ENCODE measurements at places on chromosomes 12 and 14. TPM values are rescaled to one million over a fixed set of nuclear protein-coding genes. Genes with fewer than 3 reads are reported as not detected.

DNA sequence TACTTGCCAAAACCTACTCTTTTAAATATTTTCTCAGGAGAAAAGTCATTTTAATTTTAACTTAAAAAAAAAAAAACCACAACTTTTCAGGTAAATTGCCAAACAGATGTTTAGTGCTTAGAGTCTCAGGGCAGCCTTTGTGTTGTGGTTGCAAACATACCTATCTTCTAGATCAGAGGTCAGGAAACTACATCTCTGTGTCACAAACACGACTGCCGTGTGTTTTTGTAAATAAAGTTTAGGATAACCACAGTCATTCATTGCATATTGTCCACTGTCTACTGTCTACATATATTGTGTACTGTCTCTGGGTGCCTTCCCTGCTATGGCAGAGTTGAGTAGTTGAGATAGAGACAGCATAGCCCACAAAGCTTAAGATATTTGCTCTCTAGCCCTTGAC lies 48.9 kb downstream of the DYRK2 start:
- DNase-seq: no peak
- H3K36me3 ChIP-seq: peaks cover 14% of the 10 kb centered on the region
- H3K4me1 ChIP-seq: peaks cover 37% of the 10 kb centered on the region
- H3K27ac ChIP-seq: no peak overlapping the region
- H3K27me3 ChIP-seq: peaks cover 32% of the 10 kb centered on the region
- no peak overlapping the region for H3K4me3 ChIP-seq

- no peak overlapping the region for H3K27ac ChIP-seq
- peaks cover 9% of the 10 kb centered on the region for H3K4me1 ChIP-seq
- peaks cover 23% of the 10 kb centered on the region for H3K36me3 ChIP-seq
- H3K27me3 ChIP-seq: no peaks in the 10 kb centered on the region
- no peak overlapping the region for H3K4me3 ChIP-seq
These were observed 42.6 kb upstream of the SYCP3 start for GRCh38 chr12:101781834-101782233.

DNA sequence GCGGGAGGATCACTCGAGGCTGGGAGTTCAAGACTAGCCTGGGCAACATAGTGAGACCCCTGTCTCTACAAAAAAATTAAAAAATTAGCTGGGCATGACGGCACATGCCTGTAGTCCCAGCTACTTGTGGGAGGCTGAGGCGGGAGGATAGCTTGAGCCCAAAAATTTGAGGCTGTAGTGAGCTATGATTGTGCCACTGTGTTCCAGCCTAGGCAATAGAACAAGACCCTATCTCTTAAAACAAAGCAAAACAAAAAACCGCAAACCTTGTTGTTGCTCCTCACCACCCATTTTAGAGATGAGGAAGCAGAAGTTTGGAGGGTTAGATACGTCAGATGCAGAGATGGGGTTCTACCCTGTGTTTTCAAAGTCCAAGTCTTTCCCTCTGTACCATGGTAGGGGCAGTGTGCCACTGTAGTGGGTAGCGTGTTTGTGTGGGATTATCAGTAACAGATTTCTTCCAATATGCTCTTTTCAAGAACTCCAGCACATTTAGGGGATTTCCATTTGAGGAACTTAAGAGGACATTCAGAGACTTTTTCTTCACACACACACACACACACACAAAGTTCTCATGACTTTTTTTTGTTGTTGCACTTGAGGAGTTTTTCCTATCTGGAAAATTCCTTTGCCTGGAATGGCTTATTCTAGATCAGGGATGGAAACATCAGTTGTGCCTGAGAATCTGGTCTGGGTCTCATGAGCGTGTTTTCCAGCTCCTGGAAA lies 186.5 kb downstream of the CHST11 start:
- H3K27me3 ChIP-seq: no peaks in the 10 kb centered on the region
- H3K4me3 ChIP-seq: peak overlapping the region; percentile 75
- peaks cover 22% of the 10 kb centered on the region for H3K36me3 ChIP-seq
- H3K4me1 ChIP-seq: peaks cover 33% of the 10 kb centered on the region
- H3K27ac ChIP-seq: peak overlapping the region; percentile 100

- no peak overlapping the region for H3K27ac ChIP-seq
- peaks cover 12% of the 10 kb centered on the region for H3K36me3 ChIP-seq
- no peak for DNase-seq
- H3K4me1 ChIP-seq: no peaks in the 10 kb centered on the region
- no peaks in the 10 kb centered on the region for H3K27me3 ChIP-seq
These were observed 52.0 kb upstream of the CPM start for GRCh38 chr12:68984796-68985573.

GRCh38 chr14:92601757-92602417 lies 88.3 kb downstream of the RIN3 start:
- peaks cover 26% of the 10 kb centered on the region for H3K4me1 ChIP-seq
- DNase-seq: no peak
- H3K36me3 ChIP-seq: peaks cover 8% of the 10 kb centered on the region
- no peak overlapping the region for H3K4me3 ChIP-seq
- peak overlapping the region; percentile 69 for H3K27ac ChIP-seq
- no peaks in the 10 kb centered on the region for H3K27me3 ChIP-seq

DNA sequence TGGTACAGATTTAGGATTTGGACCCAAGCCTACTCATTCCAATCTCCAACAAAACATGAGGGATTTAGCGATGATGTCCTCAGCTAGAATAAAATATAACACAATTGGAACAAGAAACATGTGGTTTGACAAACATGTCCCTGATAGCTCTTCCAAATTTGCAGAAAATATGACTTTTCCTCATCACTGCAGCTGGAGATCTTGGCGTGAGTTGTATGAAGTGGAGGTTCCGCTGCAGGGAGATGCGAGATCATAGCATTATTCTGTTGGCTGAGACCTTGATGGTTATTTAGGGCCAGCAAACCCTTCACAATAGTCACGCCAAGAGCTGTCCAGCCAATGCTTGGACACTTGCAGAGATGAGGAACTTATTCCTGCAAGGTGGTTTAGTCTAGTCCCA lies 413.4 kb upstream of the TBX3 start:
- H3K36me3 ChIP-seq: no peaks in the 10 kb centered on the region
- H3K27me3 ChIP-seq: no peaks in the 10 kb centered on the region
- no peak for DNase-seq

DNA sequence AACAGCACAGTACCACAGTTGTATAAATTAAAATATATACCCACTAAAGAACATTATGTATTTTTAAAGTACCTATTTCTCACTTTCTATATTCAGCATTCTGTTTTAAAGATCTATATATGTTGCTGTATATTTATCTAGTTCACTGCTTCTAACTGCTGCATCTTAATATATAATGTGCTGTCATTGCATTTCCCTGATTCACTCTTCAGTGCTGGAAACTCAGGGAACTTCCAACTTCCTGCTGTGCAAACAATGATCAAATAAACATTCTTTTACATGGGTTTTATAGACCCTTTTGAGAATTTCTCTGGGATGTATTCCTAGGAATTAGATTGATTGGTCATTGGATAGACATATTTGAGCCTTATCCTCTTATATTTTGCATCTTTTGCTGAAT lies 379.1 kb downstream of the APAF1 start:
- DNase-seq: no peak
- no peak overlapping the region for H3K4me3 ChIP-seq
- H3K27ac ChIP-seq: no peak overlapping the region
- H3K36me3 ChIP-seq: no peaks in the 10 kb centered on the region

- no peak for DNase-seq
- H3K27me3 ChIP-seq: peaks cover 3% of the 10 kb centered on the region
- no peak overlapping the region for H3K27ac ChIP-seq
These were observed 126.9 kb downstream of the DUSP6 start for GRCh38 chr12:89225401-89225800.

DNA sequence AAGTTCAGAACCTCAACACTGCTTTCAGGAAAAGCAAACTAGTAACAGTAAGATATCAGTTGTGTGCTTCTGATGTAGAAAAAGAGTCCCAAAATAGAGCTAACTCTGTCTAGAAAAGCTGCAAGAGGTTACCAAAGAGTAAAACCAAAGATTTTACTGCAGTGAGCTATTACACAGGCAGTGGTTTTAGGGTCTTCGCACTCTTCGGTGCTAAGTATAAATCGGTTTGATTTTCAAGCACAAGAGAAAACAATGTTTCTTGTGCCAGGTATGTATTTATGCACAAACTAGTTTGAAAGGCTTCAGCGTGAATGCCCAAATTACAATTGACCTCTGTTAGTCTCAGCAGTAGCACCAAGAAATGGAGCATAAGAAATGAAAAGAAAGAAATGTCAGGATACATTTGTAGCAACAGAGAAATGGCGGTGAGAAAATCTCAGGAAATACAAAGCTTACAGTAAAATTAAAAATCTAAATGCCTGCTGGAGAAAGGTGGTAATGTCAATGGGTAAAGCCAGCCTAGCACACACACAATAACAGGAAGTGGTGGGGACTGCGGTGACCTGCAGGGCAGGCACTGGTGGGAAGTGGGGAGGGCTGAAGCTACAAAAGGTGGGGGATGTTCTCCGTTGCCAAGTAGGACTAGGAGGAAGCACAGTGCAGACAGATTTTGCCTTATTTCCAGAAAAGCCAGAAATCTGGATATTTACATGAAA lies 18.0 kb upstream of the DYRK2 start:
- peaks cover 56% of the 10 kb centered on the region for H3K4me1 ChIP-seq
- H3K4me3 ChIP-seq: peak overlapping the region; percentile 58
- peak; percentile 87 for DNase-seq
- H3K36me3 ChIP-seq: peaks cover 14% of the 10 kb centered on the region

DNA sequence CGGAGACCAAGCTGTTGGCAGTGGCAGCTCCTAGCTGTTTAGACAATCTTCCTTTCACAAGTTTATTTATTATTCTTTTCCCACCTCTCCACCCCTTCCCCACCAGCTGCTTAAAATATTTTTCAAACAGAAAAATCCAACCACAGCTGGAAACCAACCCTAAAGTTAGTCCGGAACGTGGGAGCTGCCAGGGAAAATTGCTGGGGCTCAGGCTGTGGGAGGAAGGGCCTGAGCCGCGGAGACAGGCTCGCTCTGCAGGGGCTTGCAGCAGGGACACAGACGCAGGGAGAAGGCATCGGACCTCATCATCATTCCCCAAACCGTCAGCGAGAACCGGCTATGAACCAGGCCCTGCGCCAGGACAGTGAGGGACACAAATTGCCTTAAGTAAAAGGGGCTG lies 16.1 kb upstream of the TMEM106C start:
- no peak overlapping the region for H3K27ac ChIP-seq
- H3K4me1 ChIP-seq: peaks cover 4% of the 10 kb centered on the region
- H3K36me3 ChIP-seq: no peaks in the 10 kb centered on the region
- DNase-seq: no peak
- peaks cover 15% of the 10 kb centered on the region for H3K27me3 ChIP-seq
- H3K4me3 ChIP-seq: no peak overlapping the region

DNA sequence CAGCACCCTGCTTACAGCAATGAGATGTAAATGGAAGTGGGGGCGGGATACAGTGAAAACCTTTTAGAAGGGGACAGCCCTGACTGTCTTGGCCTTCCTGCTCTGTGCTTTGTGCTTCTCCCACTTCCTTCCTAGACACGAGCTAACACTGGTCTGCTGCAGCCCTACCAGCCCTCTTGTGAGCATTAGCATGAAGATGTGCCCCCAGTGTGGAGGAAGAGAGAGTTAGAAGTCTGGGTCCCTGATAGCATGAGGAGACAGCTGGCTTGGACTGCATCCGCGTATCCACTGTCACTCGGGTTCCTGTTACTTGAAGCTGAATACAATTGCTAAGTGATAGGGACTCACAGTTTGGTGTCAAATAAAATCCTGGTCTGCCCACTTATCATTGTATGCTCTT lies 248.1 kb upstream of the SOX5 start:
- peaks cover 9% of the 10 kb centered on the region for H3K4me1 ChIP-seq
- H3K27me3 ChIP-seq: no peaks in the 10 kb centered on the region
- DNase-seq: no peak

The A2M gene
- not detected for polyA plus RNA-seq

The STAB2 gene
- not detected for polyA plus RNA-seq

The BMAL2 gene
- 0.92 TPM for polyA plus RNA-seq

The PLEKHG7 gene
- polyA plus RNA-seq: 0.20 TPM
